CD4-positive, alpha-beta T cell treated with Interleukin-21 for 1 hour (primary cell): ENCODE measurements at places on chromosomes 3 and 15.

GRCh38 chr3:98733812-98734281 is 29.3 kb upstream of the ST3GAL6 start:
- no peak for DNase-seq

GRCh38 chr3:101851850-101852714 is 2.8 kb downstream of the NFKBIZ start:
- DNase-seq = peak; percentile 43

DNA sequence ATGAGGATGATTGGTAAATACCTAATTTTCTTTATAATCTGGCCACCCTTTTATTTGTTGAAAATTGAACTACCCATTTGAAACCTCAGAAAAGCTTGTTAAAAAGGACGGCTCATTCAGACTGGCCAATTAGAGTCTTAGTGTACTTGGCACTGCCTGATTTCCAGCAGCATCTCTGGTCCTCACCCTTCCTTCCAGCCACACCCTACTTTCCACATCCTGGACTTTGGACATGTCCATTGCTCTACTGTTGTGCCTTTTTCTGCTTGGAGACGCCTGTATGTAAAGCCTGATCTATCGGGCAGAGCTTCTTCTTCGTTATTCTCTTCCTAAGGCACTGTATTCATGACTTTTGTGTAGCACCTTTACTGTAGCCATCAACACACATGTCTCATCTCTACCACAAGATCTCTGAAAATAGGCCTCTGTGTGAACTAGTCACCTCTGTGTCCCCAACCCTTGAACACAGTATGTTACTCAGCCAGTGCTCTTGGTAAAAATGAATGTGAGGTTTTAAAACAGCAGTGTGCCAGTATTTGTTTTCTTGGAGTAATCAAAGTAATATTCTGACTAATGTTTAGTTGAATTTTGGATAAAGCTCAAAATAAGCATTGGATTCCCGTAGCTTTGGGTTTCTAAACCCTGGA is 6.8 kb downstream of the RBM5 start:
- DNase-seq = no peak

DNA sequence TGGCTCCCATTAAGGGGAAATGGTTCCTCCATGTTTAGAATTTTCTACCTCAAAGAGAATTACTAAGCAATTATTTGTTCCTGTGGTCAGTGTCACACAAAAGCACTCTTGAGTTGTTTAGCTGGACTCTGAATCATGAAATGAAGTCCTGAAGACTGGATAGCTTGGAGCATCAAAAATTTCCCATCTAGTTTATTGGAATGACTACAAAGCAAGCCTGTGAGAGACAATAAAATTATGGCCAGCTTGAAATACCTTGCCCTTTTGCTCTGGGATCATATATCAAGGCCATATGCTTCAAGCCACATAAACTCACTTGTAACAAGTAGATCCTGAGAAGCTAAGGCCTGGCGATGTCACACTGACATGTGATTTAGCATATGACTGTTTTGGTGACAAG is 292.3 kb downstream of the TIGIT start:
- no peak for DNase-seq

- no peak for DNase-seq
These were observed 24.7 kb upstream of the PRR23E start for GRCh38 chr3:127168271-127168670.

- DNase-seq = no peak
These were observed 400.8 kb upstream of the THBS1 start for GRCh38 chr15:39180030-39180429.

DNA sequence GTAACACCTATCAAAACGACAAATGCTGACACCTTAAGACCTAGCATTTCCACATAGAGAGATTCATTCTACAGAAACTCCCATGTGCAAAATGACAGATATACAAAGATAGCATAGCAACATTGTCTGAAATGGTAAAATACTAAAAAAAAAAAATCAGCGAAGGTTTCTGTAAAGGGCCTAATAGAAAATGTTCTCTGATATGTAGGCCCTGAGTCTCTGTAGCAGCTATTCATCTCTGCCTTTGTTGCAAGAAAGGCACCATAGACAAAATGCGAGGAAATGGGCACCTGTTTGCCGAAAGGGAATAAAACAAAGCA is 631 bp upstream of the MFGE8 start:
- DNase-seq = no peak
